ENCODE measurements at places on chromosomes 3 and 15. TPM values are rescaled to one million over a fixed set of nuclear protein-coding genes. Genes with fewer than 3 reads are reported as not detected.

MINDY4B gene
- not detected for total RNA-seq

DNA sequence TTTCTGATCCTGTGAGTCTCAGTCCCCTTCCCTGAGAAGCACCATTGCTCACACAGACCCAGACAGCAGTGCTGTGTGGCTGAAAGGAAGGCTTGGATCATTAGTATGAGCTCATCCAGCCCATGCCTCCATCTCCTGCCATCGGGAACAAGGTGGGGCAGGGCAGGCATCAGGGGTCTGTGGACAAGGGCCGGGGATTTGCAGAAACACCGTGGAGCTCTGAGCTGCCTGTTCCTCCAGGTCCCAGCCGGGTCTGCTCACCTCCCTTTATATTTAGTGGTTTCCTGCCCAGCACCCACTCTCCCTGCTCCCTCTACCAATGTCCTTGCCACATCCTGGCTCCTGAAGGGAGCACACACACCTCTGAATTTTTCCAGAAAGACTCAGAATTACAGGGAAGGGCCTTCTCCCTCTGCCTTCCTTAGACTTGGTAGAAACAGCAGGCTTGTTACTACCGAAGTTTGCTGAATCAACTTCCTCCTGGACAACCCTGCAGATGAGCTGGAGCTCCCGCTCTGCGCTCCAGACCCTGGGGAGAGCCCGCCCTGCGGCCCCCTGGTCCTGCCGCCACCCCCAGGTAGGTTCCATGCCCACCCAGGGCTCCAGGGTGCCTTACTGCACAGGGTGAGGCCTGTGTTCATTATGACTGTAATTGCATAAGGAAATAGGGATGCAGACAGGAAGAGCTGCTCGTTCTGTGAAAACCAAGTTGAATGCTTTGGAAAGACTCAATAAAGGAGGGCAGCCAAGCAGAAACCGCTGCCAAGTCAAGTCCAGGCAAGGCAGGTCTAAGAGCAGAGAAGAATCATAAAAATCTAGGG, 128.1 kb downstream of the NSMCE3 start:
- peak; percentile 72 for DNase-seq

PLCB2 gene
- total RNA-seq = under 0.01 TPM

SLC22A13 gene
- total RNA-seq = 0.29 TPM

GRCh38 chr3:61463191-61463590, 98.2 kb upstream of the PTPRG start:
- DNase-seq = no peak

- DNase-seq = no peak
Measured at GRCh38 chr15:78946493-78946892, 1.6 kb upstream of the CTSH start.

GRCh38 chr3:134029256-134029733, 430 bp downstream of the SLCO2A1 start:
- DNase-seq = peak; percentile 85

GRCh38 chr3:148789906-148790305, 37.7 kb upstream of the CPB1 start:
- no peak for DNase-seq

DNA sequence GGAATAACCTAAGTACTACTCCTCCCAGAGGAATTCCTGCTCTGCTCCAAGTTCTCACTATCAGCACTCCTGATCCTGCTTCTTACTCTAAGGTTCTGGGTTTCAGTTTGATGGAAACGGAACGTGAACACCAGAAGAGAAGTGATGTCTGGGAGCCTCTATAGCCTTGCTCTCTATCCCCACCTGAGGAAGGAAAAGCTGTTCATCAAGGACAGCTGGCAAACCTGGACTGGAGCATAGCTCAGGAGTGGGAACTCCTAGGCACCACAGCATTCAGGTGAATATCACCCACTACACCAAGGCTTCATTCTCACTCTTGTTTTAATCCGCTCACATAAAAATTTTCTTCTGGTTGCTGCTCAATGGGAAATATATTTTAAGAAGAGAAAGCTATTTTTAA, 13.0 kb upstream of the CADPS start:
- no peak for DNase-seq

DNA sequence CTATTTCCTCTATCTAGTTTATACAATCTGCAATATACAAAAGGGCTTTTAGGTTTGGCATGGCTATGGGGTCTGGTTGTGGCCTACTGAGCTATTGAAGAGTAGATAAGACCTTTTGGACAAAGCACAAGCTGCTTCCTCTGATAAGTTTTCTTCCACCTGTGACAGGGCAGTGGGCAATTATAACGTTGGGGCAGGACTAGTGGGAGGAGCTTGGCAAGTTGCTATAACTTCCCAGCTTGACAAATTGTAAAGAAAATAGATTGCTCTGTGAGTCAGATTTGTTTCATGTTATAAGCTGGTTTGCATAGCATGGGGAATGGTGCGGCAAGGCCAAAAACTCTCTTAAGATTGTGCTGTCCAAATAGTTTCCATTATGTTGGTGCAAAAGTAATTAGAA, 64.9 kb downstream of the SLC7A14 start:
- no peak for DNase-seq

- peak; percentile 85 for DNase-seq
Measured at GRCh38 chr3:170493712-170494182, 75.1 kb downstream of the CLDN11 start.

DNA sequence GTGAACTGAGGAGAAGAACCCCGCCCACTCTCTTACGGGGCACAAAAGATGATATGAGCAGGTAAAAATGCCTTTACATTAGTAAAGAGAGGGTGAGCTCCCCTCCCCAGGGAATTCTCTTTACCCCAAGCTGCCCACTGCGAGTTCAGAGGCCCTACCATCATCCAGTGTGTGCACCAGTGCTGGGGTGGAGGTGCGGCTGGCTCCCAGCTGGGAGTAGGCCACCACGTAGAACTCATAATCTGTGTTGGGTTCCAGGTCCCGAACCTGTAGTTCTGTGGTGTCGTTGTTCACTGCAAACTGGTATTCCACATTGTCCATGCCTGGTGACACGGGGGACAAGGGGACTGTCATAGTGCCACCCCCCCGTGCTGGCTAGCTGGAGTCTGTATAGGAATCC, 17.1 kb upstream of the IGDCC3 start:
- DNase-seq = peak; percentile 69

DNA sequence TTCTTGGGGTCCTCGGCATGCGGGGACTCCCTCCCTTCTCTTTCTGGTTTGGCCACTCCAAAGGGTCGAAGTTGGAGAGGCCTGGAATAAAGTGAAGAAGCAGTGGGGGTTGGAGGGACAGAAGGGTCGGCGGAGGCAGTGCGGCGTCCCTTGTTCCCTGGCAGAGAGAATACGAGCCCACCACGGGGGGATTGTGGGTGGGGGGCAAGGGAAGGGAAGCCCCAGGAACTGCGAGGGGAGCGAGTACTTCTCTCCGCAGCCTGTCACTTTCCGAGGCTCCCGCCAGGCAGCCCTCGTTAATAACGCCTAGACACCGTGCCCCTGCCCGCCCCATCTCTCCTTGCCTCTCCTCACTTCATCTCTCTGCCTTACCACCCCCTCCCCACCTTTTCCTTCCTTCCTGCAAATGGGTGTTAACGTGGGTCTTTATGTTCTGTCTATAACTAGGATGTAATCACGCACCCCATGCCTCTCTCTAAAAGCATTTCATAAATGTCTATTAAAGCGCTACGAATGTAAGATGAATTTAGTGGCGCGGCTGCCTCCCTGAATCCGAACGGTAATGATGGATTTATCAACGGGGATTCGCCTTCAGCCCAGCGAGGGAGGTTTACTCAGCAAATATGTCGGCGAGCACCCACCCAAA, 13.7 kb downstream of the NR2F2 start:
- DNase-seq = peak; percentile 84

All from osteoblast (primary cell).